ENCODE measurements at places on chromosomes 4 and X.

- no peak for DNase-seq
Observed at GRCh38 chr4:135934026-135934425, 1598.3 kb downstream of the PCDH18 start.

- DNase-seq, result no peak
Observed at GRCh38 chr4:79979785-79980437, 93.1 kb downstream of the ANTXR2 start.

DNA sequence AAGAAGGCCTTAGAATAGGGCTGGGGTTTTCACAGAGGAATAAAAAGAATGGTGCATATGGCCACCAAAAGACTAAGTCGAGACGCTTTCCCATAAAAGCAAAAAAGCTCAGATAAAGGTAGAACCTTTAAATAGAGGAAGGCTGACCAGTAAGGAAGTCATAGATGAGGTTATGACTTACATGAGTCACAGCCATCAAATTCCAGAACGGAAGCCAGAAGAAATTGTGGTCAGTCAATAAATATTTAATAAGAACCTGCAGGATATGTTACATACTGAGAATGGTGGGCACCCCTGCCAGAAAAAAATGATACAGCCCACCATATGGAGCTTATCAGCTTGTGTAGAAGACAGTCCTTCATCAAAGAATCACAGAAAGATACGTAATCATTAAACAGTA lies 120.1 kb downstream of the MANBA start:
- DNase-seq, result no peak

DNA sequence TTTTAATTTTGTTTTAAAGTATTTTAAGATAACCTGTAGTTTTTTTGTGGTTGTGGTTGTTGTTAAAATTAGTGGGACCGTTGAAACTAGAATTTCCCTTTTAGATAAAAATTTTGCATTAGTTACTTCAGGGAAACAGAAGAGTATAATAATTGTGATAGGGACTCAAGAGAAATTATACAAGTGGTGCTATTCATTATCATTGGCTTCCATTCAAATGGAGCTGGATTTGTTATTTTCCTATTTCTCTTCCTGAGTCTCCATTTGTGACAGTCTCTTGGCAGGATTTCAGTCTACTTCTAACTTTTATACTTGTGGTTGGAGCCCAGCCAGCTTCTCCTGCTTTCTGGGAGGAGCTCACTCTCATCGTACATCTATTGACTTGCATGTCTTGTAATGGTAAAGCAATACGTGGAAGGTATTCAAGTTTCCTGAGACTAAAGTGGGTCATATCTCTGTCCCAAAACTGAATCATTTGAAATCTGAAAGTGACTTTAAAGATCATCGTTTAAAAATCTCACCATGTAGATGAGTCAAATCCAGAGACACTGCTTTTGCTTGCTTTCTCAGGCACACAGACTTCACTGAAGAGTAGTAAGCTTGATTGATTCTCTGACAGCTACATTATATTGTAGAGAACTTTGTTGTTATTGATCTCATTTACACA lies 155.8 kb downstream of the RPA4 start:
- DNase-seq, result no peak

DNA sequence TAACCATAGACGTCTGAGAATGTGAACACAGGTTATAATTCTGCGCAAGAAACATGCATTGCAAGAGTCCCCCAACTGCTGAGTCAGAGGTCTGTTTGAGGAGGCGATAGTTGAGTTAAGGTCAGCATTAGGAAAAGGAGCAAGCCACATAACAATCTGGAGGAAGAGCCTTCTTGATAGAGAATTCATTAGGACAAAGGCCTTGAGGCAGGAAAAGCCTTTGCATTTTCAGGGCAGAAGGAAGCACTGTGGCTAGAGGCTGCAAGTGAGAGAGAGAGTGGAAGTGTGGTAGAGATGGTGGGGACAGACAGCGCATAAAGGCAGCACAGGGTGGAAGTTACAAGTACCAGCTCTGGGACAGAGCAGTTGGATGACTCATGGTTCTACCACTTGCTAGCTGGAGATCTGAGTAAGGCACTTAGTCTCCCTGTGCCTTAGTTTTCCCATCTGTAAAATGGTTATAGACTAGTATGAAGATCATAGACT lies 125.8 kb upstream of the LNX1 start:
- DNase-seq, result no peak

DNA sequence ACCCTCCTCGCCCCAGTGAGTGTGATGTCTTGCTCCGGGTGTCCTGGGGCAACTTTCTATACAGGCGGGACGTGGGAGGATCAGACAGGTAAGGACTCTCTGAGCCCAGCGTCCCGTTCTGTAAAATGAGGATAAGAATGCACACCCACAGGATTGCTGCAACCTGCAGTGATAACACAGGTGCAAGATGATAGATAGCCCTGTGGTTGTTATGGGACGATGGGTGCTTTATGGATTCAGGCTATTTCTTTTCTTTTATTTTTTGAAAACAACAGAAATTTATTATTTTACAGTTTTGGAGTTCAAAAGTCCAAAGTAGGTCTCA lies 28.6 kb downstream of the BEX3 start:
- no peak for DNase-seq
